Hepatocyte (in vitro differentiated cells): ENCODE measurements at places on chromosomes 12 and 14.

DNA sequence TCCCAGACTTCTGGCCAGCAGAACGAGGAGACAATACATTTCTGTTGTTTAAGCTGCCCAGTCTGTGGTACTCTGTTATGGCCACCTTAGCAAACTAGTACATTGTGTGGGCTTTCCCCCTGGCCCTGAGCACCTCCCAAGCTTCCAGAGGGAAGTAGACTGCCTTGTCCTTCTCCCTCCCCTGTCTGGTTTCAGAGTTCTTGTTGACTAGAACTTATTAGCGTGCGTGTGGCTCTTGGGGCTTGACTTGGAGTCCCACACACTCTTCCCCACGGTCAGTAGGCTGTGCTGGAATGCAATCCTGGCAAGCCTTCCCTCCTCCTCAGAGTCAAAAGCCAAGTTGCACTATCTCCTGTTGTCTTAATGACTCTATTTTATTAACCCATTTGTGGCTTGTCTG is 27.7 kb downstream of the FBLN5 start:
- DNase-seq: no peak

DNA sequence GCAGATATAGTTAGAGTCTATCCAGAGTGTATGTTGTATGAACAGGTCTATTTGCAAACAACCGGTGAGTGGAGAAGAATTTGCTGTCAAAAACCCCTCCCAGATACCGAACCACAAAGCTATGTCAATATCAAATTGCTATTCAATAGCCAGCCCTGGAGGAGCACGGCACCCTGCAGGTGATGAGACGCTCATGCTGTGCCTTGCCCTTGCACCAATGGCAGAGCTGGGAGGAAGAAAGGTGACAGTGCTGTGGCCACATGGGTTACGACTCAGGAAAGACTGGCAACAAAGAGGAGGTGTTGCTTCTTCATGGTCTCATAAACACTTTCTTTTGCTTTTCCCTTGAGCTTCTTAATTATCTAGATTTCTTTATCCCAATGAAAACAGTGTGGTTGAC is 55.7 kb downstream of the PAX9 start:
- no peak for DNase-seq

DNA sequence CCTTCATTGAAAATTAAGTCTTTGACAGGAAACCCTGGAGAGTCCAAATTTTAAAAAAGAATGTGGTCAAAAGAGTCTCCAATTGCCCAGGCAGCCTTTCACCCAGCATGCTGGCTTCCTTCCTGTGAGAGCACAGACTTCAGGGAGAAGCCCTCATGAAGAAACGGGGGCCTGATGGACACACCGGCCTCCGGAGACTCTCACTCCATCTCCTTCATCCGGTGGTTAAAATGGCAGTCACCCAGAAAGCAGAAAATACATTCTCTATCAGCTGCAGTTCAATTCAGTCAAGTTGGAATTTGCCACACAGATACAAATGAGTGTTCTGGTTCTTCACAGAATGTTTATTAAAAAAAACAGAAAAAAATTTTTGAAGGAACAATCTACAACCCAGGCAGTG is 56.5 kb downstream of the CPM start:
- no peak for DNase-seq

GRCh38 chr14:102802834-102803523 is 25.7 kb downstream of the TRAF3 start:
- no peak for DNase-seq

DNA sequence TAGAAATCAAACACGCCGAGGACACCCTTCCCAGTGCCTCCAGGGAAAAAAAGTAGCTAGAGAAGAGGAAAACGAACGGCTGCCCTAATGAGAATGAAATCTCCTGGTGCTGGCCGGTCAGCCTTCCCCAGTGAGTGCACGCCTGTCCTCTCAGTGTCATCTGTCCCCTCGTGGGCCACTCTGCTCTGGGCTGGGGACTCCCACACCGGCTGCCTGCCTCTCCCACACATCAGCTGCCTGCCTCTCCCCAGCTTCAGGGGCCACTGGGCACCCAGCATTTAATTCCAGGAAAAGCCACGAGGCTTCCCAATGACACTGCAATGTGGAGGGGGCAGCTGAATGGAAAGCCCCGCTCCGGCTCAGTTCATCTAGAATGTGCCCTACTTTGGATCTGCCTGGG is 59.0 kb downstream of the CCDC85C start:
- no peak for DNase-seq

DNA sequence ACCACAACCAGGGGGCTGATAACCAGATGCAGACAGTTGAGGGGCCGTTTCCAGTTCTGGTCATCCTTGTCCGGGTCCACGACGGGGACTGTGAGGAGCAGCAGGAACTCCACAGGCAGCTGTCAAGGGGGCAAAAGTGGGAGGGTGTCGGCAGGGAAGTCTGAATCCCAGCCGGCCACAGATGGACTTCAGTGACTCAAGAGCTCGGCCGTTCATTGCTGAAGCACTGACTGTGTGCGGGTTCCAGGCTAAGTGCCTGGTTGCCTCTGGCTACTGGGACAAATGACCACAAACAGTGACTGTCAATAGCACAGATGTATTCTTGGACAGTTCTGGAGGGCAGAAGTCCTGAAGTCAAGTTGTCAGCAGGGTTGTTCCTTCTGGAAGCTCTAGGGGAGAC is 19.6 kb downstream of the SLC8B1 start:
- DNase-seq: no peak

DNA sequence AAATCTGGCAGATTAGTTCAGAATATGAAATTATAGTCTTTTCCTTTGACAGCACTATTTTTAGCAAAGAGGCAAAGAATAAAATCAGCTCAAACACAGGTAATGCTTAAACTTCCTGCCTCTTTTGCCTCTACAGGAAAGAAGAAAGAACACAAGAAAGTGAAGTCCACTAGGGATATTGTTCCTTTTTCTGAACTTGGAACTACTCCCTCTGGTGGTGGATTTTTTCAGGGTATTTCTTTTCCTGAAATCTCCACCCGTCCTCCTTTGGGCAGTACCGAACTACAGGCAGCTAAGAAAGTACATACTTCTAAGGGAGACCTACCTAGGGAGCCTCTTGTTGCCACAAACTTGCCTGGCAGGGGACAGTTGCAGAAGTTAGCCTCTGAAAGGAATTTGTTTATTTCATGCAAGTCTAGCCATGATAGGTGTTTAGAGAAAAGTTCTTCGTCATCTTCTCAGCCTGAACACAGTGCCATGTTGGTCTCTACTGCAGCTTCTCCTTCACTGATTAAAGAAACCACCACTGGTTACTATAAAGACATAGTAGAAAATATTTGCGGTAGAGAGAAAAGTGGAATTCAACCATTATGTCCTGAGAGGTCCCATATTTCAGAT is 17.4 kb downstream of the TMPO start:
- DNase-seq: peak; percentile 49

- no peak for DNase-seq
Measured at GRCh38 chr12:105554223-105554678, 223.8 kb downstream of the C12orf75 start.

- DNase-seq: no peak
Measured at GRCh38 chr12:29226616-29227015, 77.5 kb downstream of the FAR2 start.

DNA sequence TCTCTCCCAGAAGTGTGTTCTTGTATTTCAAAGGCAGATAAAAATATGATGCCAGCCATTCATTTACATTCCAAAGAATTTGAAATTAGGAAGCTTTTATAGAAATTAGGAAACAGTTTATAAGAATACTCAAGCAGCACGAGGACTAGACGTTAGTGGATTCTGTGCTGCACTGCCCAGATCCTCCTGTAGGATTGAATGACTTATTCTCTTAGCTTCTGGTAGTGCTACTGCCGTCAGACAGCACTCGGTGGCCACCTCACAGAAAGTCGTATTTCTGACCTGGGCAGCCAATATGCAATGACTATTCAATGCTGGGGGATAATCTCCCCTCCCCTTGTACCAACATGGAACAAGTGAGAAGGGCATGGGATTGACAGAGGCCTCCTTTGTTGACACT is 326.4 kb downstream of the RPL10L start:
- no peak for DNase-seq

DNA sequence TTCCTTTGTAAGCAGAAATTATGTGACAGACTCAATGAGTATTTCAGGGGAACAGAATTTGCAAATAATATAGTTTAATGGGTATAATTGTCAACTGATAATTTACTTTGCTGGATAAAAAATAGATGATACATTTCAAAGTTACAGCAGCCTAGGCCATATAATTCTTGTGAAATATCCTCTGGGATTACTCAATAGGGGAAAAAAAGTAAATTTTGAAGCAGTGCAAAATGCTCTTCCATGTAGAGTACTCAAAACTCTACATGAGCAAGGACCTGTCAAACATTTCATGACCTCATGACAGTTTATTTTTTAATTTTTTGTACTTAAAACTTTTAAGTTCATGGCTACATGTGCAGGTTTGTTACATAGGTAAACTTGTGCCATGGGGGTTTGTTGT is 163.3 kb downstream of the DACT1 start:
- no peak for DNase-seq

- DNase-seq: no peak
Measured at GRCh38 chr12:42992826-42993225, 403.3 kb upstream of the PRICKLE1 start.

DNA sequence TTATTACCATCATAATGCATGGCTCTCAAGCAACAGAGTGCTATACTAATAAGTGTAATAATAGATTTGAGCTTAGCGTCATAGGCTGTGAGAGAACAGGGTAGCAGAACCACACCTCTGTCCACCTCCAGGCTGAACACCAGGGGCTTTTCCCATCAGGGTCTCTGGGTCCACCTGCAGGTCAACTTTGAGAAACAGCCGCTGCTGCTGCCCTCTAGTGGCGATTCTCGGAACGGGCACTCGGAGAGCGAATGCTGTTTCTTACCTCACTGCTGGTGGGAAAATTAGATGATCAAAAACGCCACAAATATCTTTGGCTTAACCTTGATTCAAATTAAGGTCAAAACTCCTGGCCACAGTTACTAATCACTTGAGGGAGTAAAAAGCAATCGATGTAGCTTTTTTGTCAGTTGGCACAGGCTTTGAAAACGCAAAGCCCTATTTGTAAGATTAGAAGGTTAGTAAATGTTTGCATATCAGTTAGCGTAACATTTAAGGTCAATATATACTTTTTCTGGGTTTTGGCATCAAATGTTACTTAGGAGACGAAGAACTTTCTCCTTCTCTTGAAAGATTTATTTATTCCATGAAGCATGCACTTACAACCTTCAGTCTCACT is 127.9 kb upstream of the TMEM132D start:
- DNase-seq: peak; percentile 71

GRCh38 chr12:27018037-27018436 is 3.9 kb upstream of the TM7SF3 start:
- DNase-seq: no peak

- DNase-seq: peak; percentile 69
Measured at GRCh38 chr12:122471324-122472226, 29.2 kb downstream of the ZCCHC8 start.

GRCh38 chr12:113700943-113701342 is 229.3 kb upstream of the LHX5 start:
- peak; percentile 28 for DNase-seq

GRCh38 chr12:44703182-44703910 is 172.8 kb downstream of the NELL2 start:
- no peak for DNase-seq

- no peak for DNase-seq
Measured at GRCh38 chr14:105871590-105871989, 345.2 kb downstream of the TMEM121 start.

DNA sequence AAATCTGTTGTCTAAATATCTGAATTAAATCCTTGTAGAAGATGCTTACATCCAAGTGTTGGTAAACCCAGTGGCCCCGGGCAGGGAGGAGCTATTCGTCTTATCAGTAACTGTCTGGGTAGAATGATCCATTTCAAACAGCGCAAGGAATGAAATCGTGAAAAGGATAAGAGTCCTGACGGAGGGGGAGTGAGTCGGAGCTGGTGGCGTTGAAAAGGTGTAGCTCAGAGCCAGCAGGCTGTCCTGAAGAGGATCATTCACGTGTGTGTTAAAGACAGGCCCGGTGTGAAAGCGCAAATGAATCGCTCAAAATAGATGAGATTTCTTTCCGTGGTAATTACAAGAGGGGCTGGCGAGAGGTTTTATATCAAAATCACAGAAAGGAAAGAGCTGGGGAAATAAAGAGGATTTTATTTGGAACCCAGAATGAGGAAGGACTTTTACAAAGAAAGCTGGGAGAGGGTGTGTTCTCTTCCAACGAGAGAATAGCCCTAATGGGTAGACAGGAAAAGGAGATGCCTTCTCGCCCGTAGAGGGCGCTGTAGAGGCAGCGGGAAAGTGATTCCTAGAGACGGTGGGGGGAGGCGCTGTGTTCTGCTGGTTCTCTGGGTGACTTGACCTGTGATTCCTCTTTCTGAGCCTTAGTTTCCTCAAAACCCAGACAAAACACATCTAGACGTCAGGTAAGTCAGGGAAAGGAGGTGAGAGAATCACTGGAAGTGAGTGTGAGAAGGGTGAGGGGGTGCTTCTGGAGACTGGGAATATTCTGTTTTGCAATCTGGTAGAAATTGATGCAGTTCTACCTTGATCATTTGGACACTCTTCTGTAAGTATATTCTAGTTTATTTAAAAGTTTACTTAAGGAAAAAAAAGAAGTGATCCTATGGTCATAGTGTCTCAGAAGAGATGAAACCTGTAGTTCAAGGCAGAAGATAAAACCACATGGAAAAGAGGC is 39.3 kb downstream of the SRRM4 start:
- DNase-seq: peak; percentile 49

DNA sequence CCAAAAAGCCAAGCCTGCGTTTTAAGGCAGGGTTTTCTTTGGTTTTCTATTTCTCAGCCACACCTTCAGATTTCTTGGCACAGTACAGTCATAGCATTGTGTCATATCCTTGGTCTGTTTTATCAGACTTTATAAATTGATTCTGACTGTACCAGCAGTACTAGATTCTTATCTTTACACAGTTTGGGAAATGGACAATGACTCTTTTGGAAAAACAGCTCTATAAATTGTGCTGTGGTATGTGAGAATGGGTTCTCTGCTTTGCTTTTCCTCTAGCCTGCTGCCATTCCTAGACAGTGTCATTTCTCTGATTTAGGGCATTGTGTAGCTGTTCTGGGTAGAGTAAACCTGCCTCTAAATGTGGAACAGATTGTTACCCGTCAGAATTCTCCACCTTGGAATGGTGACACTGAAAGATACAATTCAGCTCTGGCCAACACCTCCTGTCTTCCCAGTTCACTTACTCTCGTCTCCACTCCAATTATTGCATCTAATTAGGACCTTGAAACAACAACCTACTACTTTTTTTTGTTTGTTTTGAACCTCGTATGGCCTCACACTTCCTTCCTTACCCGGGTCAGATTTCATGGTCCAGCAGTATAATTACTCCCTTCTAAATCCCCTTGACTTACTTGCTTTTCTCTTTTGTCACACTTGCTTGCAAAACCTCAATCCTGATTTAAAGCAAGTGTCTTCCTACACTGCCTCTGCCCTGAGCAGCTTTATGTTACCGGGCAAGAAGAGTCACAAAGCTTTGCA is 226.3 kb downstream of the ERC1 start:
- no peak for DNase-seq
